ENCODE measurements at places on chromosomes 6 and 20.
A peak's percentile ranks its signal among the peaks of the same experiment; 100 is the strongest.

DNA sequence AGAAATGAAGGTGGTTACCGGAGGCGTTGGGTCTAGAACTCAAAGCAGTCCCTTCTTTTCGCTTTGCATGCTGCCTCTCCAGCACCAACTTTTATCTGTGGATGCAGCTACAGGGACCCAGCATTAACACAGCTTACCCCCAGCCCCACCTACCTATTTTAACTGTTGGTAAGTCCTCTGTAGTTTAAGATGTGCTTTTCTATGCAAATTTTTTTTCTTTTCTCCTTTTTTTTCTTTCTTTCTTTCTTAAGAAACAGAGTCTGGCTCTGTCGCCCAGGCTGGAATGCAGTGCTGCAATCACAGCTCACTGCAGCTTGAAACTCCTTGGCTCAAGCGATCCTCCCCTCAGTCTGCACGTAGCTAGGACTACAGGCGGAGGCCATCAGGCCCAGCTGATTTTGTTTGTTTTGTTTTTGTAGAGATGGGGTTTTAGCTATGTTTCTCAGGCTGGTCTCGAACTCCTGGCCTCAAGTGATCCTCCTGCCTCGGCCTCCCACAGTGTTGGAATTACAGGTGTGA is 6.5 kb upstream of the USP45 start:
- DNase-seq, result no peak

GRCh38 chr20:48828734-48829460 is 1.1 kb upstream of the PREX1 start:
- no peak for DNase-seq

DNA sequence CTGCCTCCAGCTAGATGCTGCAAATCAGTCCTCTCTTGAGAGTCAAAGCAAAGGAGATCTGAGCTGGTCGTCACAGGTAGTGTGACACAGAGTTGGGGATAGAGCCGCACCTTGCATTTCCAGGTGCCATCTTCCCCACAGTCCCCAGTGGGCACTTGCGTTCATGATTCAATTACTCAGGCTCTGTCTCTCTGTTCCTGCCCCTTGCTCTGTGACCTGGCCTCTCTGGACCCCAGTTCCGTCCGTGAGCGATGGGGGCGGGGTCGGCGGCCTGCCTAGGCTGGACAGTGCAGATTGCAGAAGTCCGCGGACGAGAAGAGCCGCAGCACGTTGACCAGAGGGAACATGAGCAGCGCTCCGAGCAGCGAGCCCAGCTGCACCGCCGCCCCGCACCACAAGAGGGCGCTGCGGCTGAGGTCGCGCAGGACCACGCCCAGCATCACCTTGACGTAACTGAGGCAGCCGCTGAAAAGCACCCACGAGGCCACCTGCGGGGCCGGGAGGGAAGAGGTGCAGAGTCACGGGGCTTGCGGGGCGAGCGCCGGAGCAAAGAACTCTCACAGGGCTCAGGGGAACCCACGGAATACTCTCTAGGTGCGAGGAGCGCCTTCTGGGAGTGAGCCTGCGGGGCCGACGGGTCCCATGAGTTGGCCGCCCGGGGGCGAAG is 7.4 kb downstream of the SLC52A3 start:
- peak; percentile 38 for DNase-seq

DNA sequence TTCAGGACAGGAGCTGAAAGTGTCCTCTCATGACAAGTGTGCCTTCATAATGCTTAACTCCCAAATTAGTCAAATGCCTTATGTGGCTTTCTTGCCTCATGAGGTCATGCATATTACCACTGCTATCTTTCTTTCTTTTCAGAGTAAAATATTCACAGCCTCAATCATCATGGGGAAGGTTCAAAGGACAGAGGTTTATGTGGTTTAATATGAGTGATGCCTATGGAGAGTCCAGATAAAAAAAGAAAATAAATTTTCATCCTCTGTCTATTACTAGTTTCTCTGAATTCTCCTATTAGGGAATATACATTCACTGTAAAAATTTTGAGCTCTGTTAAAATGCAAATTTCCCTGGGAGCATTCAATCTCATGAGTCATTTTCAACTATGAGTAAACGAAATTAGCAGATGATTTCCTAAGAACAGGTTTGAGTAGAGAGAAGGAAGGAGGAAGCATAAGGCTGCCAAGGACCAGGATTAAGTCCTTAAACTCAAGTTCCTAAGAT is 396.9 kb upstream of the ADGRB3 start:
- DNase-seq, result no peak
